HTR-8/SVneo (cell line): ENCODE measurements at places on chromosomes 2 and 18.

- peak; percentile 15 for DNase-seq
These were observed 51.1 kb downstream of the CAPN13 start for GRCh38 chr2:30756051-30756719.

DNA sequence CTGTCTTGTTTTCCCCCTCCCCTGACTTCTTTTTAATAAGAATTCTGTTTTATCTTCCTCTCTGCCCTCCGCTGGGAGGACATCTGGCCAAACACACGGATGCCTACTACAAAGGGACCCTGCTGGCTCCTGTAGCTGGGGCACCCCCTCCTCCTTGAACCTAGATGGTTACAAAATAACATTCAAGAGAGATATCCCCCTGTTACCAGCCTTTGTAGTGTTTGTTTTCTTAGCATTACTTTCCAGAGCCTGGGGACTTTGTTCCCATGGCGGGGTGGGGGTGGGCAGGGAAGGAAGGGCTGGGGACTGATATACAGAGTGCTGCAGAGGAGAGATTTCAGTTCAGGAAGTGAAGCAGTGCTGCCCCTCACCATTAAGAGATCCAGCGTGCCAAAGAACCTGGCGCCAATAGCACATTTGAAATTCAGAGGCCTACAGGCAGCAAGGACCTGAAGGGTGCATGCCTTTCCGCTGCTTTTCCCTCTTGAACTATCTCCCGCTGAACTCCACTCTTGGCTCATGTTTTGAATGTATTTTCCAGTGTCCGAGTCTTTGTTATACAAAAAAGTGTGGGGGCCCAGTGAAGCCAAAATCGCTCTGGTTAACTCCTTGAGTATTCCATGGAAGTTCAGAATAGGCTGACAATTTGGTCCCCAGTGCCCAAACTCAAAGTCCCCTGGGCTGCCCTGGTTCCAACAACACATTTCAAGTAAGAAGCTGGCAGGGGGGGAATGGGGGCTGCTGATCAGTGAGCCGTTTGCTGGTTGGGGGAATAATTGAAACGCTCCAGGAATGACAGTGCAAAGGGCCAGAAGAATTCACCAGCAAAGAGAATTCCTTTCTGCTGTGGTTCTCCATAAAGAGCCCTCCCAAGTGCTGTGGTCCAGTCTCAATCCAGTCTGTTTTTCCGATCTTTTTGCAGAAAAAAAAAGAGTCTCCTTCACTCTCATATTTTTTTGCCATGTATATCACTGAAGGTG lies 94.8 kb upstream of the THOC1 start:
- no peak for DNase-seq

- DNase-seq: no peak
These were observed 7.1 kb upstream of the SOS1 start for GRCh38 chr2:39127973-39128372.

DNA sequence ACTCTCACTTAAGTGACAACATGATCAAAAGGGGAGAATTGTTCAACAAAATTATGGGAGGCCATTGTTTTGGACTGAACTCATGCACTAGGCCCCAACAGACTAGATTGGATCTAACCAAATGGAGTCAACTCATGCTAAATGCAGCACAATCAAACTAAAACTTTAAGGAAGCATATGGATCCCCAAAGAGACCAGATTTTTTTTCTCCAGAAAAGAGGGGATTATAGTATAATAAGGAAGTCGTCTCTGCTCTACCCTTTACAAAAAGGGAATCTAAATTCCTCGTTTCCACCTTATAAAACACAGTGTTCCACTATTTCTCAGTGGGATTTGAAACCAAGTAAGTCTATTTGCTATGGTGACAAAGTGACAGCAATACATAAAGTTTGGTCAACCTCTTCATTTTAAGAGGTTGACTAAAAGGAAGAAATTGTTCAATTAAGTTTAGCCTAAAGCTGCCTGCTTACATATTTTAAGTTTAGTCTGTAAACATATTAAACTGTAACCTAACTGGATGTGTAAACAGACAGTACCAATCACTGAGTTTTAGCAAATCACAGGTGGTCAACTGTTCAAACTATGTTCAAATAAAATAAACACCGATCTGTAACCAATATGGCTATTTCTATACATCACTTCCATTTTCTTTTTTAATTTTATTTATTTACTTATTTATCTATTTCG lies 40.9 kb upstream of the MAT2A start:
- DNase-seq: no peak

DNA sequence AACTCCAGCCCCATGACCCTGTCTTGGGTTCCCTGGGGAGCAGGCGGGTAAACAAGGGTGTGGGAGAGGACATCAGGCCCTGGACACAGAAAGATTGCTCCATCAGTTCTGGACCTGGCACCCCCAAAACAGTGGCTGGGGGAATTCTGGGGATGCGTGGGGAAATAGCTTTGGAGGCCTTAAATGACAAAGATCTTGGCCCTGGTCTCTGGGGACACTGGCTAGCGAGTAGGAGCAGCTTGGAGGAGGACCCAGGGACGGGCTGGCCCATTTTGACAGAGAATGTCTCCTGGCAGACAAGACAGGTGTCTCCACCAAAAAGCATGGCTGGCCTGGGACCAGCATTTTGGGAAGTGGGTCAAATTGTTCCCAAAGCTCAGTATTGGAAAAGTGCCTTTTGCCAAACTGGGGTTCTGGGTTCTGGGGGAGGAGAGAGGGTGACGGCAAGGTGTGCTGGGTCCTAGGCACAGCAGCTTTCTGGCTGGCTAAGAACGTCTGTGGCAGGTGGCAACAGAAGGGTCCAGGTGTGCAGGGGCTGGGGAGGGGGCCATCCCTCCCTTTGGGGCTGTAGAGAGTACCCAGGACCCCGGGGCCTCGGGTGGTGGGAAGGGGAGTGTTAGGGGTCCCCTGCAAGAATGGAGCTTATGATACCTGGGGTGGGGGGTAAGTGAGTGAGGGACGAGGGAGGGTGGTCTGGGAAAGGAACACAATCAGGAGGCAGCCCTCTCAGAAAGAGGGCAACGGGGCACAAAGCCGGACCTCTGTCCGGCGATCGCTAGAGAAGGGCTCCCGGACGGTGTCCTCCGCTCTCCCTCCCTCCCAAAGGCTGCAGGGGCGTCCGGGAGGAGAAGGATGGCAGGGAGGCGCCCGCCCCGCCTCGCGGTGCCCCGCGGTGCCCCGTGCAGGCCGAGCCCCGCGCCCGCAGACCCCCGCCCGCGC lies 556 bp downstream of the CYRIA start:
- DNase-seq: no peak

DNA sequence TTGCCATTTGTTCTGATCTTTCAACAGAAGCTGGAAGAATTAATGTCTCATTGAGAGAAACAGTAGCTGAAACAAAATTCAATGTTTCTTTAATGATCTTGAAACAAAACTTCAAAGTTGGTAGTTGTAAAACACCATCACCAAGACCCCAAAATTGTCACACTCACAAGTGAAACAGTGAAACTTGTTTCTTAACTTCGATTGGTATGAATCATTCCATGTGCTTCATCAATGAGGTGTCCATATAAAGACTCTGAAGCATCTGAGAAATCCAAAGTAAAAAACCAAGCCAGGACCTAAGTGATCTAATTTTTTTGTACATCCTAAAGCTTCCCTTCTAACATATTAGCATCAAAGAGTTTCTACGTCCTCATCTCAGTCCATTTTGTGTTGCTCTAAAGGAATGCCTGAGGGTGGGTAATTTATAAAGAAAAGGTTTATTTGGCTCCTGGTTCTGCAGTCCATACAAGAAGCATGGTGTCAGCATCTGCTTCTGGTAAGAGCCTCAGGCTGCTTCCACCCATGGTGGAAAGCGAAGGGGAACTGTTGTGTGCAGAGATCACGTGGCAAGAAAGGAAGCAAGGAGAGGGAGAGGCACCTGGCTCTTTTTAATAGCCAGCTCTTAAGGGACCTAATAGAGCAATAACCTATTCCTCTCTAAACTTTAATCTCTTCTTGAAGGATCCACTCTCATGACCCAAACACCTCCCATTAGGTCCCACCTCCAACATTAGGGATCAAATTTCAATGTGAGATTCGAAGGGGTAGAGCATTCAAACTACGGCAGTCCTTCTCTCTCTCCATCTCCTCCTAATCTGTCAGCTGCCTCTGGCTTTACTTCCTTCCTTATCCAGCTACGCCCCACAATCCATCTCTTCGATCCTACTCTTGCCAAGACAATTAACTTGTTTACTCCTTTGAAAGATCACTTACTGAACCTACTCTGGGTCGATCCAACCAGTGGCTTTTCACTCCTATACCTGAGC lies 20.7 kb upstream of the TLK1 start:
- no peak for DNase-seq

GRCh38 chr2:131092458-131093005 lies 728 bp downstream of the FAM168B start:
- no peak for DNase-seq

GRCh38 chr2:112541315-112542122 lies 746 bp upstream of the POLR1B start:
- peak; percentile 81 for DNase-seq

DNA sequence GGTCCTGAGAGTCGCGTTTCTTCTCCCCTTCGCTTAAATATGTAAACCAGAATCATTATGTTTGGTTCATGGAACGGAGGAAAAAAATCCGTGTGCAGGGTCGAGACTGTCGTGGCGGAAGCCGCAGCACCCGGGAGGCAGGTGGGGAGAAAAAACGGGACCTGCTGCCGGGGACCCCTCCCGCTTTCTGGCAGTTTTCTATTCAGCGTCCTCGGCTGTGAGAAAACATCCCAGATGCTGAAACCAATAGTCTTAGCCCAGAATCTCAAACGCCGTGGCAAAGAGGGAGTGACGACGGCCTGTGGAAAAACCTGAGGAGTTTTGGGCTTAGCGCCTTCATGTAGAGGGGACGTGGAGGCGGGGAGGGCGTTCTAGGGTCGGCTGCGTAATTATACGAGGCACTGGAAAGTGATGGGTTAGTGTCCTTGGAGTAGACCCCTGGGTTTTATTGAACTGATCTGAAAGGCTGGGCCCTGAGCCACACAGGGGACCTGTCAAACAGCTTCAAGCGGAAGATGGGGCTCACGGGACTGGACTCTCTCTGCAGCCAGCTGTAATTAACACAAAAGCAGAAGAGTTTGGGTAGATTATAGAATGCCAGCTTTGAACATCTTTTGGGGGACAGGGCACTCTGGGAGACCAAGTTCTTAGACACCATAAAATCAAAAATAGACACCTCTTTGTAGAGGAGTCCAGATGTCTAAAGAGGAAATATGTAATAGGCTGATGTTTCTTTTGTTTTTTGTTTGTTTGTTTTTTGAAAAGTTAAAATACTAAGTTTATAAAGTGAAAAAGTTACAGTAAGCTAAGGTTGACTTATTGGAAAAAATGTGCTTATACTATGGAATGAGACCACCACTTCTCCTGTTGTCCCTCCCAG lies 834 bp upstream of the BUB1 start:
- DNase-seq: peak; percentile 20

GRCh38 chr2:119009110-119009509 lies 67.1 kb downstream of the MARCO start:
- no peak for DNase-seq

DNA sequence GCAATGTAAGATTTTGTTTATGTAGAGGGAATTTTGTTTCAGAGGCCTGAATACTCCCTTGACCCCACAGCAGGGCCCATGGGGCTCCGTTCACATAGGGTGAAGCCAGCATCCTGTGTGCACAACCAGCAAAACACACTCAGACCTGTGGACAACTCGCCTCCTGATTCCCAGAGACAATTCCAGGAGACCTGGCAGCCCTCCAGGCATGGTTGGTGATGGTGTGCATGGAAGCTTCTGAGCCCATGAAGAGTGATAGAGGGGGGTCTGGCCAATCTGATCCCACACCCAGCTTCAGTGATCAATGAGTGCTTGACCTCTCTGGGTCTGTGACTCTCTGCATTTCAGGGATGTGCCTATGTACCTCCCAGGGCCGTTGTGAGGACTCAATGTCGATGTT lies 91.0 kb upstream of the RAB6C start:
- no peak for DNase-seq

DNA sequence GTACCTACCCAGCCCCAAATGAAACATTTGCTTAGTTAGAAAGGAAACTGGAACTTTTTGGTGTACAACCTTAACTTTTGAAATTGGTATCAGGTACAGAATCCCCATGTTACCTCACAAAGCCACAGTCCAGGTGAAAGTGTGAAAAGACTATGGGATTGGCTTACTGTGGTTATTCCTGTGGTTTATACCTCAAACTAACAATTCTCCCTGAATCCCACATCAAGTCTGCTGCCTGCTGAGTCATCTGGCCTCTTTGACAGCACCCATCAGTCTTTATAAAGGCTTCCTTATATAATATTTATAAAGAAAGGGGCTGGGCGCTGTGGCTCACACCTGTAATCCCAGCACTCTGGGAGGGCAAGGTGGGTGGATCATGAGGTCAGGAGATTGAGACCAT lies 164.6 kb downstream of the TMEM247 start:
- DNase-seq: no peak

- DNase-seq: no peak
These were observed 856.1 kb upstream of the ID2 start for GRCh38 chr2:7825591-7826312.

DNA sequence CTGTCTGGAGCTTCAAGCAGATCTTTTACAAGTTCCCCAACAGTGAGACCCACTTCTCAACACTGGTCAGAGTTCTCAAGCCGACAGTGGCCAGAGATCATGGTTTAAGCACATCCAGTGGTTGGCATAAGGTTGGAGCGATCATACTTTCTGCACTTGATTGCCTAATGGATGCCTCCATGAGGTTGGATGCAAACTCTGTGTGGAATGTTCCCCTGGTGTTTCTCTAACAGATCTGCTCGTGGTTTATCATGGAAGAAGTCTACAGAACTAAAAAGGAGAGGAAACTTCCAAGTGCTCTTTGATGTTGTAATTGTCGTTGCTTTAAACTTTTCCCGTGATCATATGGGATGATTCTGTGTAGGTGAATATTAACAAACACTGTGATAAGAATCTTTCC lies 60.7 kb downstream of the SH3RF3 start:
- no peak for DNase-seq

- DNase-seq: peak; percentile 11
These were observed 54.6 kb downstream of the LANCL1 start for GRCh38 chr2:210421916-210422315.

- no peak for DNase-seq
These were observed 50.7 kb downstream of the MGAT5 start for GRCh38 chr2:134304394-134305108.

DNA sequence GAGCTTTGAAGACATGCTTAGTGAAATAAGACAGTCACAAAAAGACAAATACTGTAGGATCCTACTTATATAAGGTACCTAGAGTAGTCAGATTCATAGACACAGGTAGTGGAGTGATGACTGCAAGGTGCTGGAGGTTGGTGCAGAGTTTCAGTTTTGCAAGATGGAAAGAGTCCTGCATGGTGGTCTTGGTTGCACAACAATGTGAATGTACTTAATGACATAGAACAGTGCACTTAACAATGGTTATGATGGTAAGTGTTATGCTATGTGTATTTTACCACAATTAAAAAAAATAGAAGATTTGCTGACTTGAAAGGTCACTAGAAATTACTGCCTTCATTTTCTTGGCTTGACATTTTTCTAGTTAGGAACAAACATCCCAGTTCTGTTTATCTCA lies 9.5 kb downstream of the CERS6 start:
- DNase-seq: no peak
